Naive thymus-derived CD8-positive, alpha-beta T cell (primary cell): ENCODE measurements at places on chromosomes 3 and 15.

- DNase-seq: no peak
Observed at GRCh38 chr3:156176629-156177210, 56.3 kb downstream of the KCNAB1 start.

- no peak for DNase-seq
Observed at GRCh38 chr3:170907637-170908234, 701 bp downstream of the EIF5A2 start.

- no peak for DNase-seq
Observed at GRCh38 chr3:185549651-185550111, 2.7 kb downstream of the LIPH start.

DNA sequence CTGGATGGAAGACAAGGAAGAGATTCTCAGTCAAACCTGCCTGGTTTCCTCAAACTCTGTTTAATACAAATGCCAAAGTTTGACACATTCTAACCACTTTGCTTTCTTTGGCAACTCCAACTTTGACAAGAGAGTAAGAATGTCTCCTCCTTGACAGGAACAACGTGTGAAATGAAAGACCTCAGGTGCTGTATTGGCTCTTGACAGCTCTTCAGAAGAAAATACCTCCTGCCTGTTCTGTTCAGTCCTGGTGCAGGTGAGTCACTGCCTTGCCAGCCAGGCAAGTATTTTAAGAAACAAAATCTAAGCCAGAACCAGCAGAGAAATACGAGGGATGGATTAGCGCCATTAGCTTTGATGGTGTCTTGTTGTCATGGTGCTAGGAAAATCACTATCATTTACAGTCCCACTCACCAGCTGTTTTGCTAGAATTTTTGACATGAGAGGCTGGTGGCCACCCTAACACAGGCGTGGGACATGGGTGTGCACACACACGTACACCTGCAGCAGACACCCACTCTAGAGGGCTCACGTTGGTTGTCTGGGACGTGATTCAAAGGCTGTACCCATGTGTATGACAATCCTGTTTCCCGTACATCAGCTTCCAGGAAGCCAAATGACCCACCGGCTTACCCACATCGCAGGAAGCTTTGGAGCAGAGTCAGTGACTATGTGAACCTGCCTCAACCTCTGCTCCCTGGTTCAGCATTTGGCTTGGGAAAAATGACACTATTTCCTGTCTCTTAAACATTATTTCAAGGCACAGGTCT, 60.4 kb downstream of the CCNL1 start:
- no peak for DNase-seq

DNA sequence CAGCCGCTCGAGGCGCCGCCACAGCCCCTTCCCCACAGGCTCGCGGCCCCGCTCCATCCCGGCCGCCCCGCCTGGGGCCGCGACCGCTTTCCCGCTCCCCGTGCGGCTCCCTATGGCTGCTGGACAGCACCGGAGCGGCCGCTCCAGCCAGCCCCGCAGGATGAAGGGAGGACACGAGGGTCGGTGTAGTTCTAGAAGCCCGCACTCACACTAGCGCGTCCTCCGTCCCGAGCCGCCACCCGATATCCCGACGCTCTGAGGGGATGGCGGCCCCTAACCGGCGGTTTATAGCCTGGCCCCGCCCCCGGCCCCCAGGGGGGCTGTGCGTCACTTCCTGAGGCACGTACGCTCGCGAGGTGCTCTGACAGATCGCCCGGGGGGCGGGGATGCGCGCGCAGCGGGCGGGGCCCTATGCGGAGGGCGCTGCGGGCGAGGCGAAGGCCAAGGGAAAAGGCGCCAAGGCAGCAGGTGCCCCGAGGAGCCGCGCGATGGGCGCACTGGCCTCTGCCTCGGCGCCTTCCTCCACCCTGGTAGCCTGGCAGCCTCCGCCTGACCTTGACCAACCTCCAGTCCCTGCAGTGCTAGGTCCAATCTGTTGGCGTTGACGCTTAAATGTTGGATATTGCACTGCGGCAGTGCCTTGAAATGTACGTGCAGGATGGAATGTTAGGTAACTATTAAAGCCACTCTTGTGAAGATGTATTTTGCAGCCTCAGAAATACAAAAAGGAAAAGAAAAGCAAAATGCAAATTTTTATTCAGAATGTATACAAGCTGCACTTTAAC, at the start of gene TFRC:
Gene TFRC (minus strand): TSS at position 257 of the 785 bp plus-strand sequence. CDS start 4,991 bp downstream, outside the sequence.
- peak; percentile 97 for DNase-seq

GRCh38 chr3:17258823-17259436, 374.2 kb downstream of the PLCL2 start:
- DNase-seq: peak; percentile 5

DNA sequence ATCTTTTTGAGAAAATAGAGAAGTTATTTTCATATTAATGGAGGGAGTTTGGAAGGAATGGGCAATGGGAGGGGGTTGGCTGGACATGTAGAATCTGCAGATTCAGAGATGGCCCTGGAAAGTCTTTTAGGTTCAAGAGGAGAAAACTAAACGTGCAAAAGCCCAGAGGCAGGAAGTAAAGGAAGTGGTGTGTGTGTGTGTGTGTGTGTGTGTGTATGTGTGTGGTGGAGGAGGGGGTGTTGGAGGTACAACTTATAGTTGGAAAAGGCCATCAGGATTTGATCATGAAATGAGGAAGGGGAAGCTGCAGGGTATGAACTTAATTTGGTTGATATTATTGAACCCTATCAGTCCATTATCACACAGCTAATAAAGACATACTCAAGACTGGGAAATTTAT, 5.6 kb upstream of the LPP start:
- no peak for DNase-seq

DNA sequence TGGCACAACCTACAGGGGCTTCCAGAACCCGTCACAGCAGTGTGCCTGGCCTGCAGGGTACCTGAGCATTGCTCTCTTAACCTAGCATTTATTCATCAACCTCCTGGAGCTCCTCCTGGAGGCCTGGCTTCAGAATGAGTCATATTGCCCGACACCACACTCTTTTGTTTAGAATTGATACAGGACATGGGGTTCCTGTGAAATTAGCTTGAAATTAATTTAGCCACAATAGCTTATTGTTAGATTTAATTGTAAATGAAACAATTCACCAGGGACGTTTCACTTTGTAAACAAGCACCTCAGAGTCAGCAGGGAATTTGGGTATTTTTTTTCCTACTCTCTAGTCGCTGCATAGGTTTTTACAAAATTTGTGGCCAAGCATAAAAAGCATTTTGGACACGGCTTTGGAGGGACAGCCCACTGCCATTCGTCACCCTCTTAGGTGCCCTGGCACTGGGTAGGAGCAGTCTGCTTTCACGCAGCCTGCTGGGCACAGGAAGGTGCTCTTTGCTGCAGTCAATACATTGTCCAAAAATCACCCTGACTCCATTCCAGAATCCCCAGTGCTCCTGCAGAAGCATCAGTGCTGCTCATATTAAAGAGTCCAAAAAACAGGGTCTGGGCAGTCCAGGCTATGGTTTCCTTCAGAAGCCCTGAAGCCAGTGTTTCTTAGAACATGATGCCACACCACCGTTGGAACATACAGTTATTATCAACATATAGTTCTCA, 60.8 kb upstream of the MEF2A start:
- DNase-seq: no peak

GRCh38 chr15:51494411-51495314, 127.9 kb downstream of the DMXL2 start:
- no peak for DNase-seq

DNA sequence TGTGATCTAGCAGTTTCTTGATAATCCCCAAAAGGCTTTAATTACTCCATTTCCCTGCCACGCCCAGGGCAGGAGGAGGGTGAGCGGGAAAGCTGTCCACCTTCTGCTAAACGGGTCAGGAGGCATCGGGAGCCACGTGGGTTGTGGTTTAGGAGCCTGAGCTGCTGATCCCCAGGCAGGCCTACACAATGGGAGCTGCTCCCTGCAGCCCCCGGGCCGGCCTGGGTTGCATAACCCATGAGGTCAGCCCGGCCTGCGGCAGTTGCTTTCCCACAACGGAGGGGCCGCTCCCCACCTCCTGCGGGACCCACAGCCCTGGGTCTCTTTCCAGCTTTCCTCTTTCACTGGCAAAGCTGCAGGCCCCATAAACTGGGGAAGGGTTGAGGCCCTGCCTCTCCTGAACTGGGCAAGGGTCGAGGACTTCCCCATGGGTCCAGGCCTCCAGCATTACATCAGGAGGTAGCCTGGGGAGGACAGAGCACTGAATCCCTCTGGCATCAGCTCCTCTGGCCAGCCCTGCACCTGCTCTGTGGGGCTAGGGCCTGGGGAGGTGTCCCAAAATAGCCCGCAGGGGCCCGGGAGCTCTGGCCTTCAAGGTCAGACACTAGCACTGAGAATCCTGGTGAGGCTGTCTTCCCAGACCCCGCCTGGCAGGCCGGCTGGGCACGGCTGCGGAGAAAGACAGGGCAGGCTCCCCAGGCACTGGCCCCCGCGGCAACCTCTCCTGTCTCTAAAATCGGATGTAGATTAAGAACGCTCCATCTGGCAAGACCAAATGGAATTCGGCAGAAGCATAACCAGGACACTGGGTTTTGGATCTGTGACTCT, 47.3 kb downstream of the ZDHHC19 start:
- no peak for DNase-seq

GRCh38 chr15:61076598-61077170, 152.4 kb downstream of the RORA start:
- DNase-seq: no peak

DNA sequence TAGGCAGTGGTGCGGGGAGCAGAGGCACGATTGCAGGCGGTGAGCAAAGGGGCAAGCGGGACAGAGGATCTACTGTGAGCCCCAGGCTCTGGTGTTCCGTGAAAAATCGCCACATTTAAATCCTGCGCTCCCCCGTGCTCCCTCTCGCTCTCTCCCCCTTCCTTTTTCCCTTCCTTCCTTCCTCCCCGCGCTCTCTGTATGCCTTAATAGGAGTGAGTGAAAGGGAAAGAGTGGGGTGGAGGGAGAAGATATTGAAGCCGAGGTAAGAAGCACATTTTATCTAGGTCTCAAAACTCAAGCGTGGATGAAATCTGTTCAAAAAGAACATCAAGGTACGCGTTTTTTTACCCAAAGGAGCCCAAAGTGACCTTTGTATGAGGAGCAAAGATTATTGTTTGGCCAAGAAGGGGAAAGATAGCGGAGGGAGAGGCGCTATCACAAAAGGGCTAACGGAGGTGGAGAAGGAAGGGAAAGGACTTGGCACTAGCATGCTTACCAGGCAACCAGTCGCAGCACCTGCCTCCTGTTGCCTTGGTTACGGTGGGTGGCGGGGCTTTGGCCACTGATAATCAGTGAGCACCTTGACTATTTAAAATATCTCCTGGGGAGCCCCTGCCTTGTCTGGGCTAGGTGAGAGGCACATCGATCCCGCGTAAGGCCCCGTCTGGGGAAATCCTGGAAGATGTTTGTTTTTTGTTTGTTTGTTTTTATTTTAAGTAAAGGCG, 14.9 kb upstream of the AEN start:
- DNase-seq: no peak

DNA sequence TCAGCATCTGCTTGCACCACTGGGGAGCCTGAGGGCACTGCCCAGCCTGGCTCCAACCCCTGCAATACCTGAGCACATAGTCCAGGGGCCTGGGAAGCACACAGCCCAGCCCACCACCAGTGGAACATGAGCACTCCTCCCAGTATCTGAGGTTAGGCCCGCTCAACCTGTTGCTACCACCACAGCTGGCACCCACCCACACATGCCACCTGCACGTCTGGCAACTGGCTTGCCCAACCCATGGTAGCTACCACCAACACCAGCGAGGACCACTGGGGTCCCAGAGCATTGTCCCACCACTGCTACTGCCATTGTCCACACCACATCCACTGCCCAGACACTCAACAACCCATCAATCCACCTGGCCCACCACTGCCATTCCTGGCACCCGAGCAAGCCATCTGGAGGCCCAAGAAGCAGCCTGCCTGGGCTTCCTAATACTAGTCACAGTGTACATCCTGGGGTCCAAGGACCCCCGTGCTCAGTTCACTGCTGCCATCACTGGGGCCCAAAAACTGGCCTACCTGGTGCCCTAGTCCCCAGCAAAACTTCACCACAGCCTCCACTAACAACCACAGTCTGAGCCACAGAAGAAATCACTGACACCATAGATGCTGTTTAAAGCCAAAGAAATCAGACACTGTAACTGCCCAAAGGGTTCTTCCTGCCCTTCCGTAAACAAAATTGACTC, 62.1 kb upstream of the TBC1D23 start:
- no peak for DNase-seq

GRCh38 chr3:49026536-49026935, 2.7 kb downstream of the IMPDH2 start:
- no peak for DNase-seq

DNA sequence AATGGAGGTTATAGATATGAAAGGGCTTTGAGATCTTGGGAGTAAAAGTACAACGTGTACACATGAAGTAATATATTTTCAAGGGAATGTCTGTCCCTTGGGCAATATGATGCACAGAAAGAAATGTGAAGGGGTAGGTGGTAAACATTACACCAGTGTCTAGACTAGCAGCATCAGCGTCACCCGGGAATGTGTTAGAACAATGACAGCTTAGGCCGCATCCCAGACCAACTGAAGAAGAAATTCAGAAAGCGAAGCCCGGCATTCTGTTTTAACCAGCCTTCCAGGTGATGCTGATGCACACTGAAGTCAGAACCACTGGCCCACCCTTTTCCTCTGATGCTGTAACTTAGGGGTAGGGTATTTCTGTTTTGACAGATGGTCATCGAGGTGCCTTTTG, 6.3 kb downstream of the INAFM2 start:
- DNase-seq: no peak

DNA sequence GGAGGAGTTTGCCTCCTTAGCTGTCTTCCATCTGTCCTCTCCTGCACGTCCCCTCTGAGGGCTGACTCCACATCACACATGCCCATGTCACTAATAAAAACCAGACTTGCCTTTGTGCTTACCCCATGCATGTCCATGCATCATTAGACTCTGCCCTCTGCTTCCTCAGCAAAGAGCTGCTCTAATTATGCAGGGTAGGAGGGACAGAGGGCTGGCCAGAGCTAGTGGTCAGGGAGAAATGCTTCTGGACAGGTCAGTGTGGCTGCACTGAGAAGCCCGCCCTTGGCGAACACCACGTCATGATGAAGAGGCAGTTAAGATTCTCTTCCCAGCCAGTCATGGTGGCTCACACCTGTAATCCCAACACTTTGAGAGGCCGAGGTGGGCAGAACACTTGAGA, 8.9 kb downstream of the CA12 start:
- DNase-seq: no peak

DNA sequence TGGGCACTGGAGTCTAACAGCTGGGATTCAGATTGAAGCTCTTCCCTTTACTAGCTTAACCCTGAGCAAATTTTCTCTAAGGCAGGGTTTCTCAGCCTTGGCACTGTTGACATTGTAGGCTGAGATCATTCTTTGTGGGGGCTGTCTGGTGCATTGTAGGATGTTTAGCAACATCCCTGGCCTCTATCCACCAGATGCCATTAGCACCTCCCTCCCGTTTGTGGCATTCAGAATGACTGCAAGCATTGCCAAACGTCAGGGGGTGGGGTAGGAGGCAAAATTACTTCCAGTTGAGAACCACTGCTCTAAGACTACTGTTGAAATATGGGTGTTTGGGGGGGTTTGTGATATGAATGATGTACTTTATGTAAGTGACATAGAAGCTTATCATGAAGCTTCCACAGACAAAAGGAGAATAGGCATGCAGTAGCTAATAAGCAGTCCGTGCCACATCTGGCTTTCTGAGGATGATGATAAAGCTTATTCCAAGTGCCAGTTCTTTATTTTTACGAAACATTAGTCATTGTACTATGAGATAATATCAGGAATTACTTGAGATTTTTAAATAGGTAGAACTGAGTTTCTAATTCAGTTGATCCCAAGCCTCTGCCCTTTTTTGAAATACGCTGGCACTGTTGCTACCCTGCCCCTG, 39.3 kb downstream of the NKIRAS1 start:
- no peak for DNase-seq

GRCh38 chr3:28109829-28110228, 131.6 kb upstream of the CMC1 start:
- DNase-seq: no peak

GRCh38 chr15:72793766-72794660, 10.5 kb upstream of the ADPGK start:
- DNase-seq: no peak
